ENCODE measurements at places on chromosomes 11 and 22.
A peak's percentile ranks its signal among the peaks of the same experiment; 100 is the strongest.

DNA sequence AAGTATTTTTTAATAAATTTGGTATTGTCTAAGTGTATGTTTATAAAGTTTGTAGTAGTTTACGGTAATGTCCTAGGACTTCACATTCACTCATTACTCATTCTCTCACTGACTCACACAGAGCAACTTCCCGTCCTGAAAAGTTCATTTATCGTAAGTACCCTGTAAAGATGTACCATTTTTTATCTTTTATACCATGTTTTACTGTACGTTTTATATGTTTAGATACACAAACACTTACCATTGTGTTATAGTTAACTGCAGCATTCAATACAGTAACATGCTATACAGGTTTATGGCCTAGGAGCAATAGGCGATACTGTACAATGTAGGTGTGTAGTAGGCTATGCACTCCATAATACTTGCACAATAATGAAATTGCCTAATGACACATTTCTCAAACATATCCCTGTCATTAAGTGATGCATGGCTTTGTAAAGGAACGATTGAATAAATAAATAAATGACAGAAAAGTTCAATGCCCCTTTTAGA is 12.5 kb upstream of the CARD18 start:
- no peak for DNase-seq

DNA sequence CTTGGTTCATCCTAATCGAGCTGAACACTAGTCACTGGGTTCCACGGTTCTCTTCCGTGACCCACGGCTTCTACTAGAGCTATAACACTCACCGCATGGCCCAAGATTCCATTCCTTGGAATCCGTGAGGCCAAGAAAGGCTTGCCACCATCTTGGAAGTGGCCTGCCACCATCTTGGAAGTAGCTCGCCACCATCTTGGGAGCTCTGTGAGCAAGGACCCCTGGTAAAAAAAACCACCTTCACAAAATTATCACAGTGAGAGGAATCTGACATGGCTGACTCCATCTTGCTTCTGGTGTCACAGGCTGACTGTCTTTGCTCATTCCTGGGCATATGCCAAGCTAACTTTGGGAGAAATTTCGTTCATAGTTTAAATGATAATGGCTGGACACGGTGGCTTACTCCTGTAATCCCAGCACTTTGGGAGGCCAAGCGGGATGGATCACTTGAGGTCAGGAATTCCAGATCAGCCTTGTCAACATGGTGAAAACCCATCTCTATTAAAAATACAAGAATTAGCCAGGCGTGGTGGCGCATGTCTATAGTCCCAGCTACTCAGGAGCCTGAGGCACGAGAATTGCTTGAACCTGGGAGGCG is 18.9 kb upstream of the KCTD14 start:
- no peak for DNase-seq

GRCh38 chr11:115065314-115065713 is 387.0 kb downstream of the NXPE2 start:
- no peak for DNase-seq

- DNase-seq = no peak
Observed at GRCh38 chr22:46730568-46731245, 7.3 kb downstream of the CERK start.

GRCh38 chr22:37353839-37354238 is 71.5 kb downstream of the CYTH4 start:
- no peak for DNase-seq

- DNase-seq = peak; percentile 45
Observed at GRCh38 chr11:68584097-68584496, 100.2 kb upstream of the GAL start.

DNA sequence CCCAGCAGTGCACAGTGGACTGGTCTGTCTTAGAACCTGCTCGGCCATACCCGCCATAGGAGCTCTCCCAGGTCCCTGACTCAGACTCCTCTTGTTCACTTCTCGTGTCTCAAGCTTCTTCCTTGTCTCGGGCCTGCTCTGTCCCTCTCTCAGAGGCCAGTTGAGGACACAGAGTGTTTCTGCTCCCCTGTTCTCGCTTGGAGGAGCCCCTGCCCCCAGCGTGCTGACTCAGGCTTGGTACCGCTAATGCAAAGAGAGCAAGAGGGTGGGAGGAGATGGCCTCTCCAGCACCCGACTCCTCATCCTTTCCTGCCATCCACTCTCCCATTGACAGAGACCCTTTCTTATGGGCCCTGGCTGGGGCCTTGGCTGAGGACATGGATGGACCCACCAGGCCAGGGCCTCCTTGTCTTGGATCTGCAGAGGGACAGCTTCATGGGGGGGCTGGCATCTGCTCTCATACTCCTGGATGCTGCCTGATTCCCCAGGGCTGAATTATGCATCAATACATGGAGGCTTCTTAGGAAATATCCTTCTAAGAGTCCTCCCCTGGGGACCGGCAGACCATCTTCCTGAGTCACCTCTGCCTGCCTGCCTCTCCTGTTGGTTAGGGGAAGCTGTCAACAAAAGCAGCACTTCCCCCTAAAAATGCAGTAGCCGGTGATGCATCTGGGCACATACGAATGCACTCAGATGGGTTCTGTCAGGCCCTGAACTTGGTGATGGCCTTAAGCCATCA is 15.9 kb downstream of the TSPAN18 start:
- DNase-seq = no peak

DNA sequence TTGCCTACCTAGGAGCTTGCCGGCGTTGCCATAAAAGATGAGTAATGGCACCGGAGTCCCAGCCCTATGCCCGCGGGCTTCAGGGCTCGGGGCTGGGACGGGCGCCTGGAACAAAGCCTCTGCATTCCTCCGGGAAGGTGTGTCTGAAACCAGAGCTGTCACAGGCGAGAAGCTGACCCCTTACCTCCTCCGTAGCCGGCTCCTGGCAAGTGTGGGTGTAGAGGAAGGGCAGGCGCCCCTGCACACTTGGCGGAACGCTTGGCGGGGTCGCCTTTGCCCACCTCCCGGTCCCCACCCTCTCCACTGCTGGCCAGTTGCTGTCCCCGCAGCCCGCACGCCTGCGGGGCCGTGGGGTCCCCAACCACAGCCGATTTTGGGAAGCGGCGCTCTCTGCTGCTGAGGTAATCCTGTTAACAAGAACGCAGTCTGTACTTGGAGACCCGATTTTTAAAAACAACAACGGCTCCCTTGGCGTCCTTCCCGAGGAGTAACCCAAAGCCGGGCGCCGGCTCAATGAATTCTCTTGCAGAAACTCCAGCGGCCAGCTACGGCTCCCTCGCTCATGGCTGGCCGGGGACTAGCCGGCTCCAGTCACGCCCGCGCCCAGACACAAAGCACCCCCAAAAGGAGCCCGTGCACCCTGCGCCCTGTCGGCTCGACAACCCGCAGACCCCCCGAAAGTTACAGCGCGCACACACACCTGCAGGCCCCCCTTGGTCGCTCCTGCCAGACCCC is 89.2 kb downstream of the PLEKHA7 start:
- peak; percentile 59 for DNase-seq
